Right forelimb (tissue), 1 donor: ENCODE measurements at places on chromosomes 6 and 20.

DNA sequence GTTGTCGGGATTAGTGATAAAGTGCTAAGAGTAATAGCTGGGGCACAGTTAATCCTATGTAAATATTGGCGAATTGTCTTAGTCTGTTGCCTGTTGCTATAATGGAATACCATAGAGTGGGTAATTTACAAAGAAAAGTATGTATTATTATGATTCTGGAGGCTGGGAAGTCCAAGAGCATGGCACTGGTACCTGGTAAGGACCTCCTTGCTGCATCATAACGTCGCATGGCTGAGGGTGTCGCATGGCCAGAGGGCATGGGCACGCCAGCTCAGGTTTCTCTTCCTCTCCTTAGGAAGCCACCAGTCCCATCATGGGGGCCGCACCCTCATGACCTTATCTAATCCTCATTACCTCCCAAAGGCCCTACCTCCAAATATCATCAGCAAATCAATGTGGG lies 29.7 kb downstream of the IRF4 start:
- DNase-seq: no peak

GRCh38 chr6:27187231-27188060 lies 60.1 kb upstream of the PRSS16 start:
- DNase-seq: no peak

DNA sequence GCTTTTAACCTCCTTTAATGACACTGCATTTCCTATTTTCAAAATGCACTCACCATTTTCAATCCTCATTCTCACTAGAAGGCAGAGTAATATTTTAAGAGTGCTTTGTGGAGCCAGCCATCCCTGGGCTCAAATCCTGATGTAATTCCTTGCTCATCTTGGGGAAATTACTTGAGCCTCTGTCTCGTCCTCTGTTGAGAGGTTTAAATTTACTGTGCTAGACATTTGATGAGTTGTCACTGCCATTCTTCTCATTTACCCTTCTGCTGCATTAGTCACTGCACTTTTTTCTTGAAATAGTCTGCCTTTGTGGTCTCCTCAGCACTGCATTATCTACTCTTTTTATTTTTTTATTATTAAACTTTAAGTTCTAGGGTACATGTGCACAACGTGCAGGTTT lies 150.0 kb upstream of the HDDC2 start:
- DNase-seq: no peak

- DNase-seq: no peak
Observed at GRCh38 chr6:106107043-106107613, 21.0 kb downstream of the PRDM1 start.

GRCh38 chr6:28875191-28875747 lies 48.5 kb downstream of the TRIM27 start:
- no peak for DNase-seq

DNA sequence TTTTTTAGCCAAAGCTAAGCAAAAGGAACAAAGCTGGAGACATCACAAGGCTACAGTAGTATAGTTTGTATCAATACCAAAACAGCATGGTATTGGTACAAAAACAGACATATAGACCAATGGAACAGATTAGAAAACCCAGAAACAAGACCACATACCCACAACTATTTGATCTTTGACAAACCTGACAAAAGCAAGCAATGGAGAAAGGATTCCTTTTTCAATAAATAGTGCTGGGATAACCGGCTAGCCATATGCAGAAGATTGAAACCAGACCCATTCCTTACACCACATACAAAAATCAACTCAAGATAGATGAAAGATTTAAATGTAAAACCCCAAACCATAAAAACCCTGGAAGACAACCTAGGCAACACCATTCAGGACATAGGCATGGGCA lies 5.0 kb downstream of the RFPL4B start:
- no peak for DNase-seq

- DNase-seq: no peak
Observed at GRCh38 chr20:51796340-51796739, 6.0 kb downstream of the SALL4 start.

DNA sequence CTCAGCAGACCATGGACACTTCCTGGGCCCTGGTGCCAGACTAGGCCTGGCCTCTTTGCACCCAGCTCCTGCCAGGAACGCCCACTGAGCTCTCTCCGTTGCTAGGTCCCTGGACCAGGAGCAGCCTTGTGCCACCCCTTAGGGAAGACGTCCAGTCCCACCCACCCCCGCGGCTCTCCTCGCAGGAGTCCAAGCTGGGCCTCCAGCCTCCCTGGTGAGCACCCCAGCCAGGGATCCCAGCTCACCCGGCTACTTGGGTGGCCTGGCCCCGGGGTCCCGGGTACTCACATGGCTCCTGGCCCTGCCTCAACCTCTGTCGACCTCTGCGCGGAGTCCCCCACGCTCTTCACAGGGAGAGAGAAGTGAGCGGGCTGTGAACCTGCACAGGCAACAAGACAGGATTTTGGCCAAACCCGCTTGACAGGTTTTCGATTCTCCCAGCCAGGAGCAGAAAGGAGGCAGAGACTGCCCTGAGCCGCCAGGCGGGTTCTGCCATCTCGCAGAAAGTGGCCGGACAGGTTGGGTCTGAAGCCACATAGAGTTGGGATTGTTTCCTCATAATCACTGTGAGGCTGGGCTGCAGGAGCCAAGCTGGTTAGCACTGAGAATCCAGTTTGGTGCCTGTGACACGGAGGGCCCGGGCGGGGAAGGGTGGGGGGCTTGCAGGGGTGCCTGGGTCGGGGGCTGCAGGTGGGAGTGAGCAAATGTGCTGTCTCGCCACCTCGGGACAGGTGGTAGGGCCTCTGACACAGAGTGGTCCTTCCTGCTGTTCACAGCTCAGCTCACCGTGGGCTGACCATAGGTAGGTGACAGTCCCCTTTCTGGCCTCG lies at the start of gene RBBP8NL:
Gene RBBP8NL (minus strand): TSS at position 368 of the 830 bp plus-strand sequence. CDS start 7,892 bp downstream, outside the sequence.
- no peak for DNase-seq

- no peak for DNase-seq
Observed at GRCh38 chr6:54621285-54621684, 225.3 kb upstream of the FAM83B start.

GRCh38 chr6:18329776-18330175 lies 57.4 kb upstream of the RNF144B start:
- no peak for DNase-seq
